ENCODE measurements at places on chromosomes 16 and 17.

GRCh38 chr16:79083508-79084299 is 516.8 kb downstream of the MAF start:
- no peak for DNase-seq

- no peak for DNase-seq
These were observed 100.6 kb downstream of the ENGASE start for GRCh38 chr17:79174905-79175856.

GRCh38 chr17:162689-163088 is 18.8 kb downstream of the DOC2B start:
- DNase-seq = no peak

DNA sequence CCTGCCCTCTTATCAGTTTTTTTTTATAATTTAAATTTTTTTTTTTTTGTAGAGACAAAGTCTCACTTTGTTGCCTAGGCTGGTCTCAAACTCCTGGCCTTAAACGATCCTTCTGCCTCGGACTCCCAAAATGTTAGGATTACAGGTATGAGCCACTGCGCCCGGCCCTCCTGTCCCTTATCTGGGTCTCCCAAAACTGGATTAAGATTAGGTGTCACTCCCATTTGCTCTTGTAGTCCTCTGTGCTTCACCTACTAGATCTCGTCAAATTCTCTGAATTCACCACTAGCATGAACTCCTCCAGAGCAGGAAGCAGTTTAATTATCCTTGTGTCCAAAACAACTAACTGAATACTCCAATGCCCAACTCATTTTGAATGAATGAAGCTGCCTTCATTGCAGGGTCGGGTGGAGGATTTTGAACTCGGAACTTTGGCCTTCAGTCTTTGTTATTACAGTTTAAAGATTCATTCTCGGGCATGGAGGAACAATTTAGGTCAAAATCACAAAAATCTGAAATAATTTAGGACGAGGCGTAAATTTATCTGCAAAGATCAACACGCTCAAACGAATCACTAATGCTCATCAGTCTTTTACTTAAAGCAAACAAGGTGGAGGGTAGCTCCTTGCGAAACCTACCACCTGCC is 802 bp upstream of the ATXN2L start:
- no peak for DNase-seq

DNA sequence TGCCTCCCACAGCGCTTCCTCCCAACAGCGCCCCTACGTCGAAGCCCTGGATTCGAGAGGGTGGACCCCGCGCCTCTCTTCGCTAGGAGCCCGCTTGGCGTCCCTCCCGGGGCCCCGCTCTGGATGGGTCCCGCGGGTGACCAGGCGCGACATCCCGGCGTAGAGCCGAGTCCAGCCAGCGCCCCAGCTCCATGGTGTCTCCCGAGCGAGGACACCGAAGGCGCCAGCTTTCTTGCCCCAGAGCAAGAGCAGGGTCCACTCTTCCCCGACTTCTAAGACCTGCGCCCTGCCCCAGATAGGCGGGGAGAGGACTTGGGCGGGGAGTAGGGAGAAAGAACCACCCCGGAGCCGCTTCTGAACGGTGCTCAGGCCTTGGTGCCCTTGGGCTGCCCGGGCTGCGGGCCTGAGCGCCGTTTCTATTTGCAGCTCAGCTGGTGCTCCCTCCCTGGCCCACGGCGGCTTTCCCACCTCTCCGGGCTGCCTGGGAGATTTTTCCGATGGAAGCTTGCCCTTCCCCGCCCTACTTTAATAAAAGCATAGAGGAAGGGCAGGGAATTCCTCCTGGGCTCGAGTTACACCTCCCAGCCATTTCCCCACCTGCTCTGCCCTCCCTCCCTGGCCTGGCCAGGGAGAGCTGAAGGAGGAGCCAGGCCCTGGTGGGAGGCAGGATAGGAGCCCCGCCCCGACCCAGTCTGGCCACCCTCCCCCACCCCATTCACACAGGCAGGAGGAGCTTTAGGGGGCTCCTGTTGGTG is 1.8 kb downstream of the MMP15 start:
- DNase-seq = no peak

DNA sequence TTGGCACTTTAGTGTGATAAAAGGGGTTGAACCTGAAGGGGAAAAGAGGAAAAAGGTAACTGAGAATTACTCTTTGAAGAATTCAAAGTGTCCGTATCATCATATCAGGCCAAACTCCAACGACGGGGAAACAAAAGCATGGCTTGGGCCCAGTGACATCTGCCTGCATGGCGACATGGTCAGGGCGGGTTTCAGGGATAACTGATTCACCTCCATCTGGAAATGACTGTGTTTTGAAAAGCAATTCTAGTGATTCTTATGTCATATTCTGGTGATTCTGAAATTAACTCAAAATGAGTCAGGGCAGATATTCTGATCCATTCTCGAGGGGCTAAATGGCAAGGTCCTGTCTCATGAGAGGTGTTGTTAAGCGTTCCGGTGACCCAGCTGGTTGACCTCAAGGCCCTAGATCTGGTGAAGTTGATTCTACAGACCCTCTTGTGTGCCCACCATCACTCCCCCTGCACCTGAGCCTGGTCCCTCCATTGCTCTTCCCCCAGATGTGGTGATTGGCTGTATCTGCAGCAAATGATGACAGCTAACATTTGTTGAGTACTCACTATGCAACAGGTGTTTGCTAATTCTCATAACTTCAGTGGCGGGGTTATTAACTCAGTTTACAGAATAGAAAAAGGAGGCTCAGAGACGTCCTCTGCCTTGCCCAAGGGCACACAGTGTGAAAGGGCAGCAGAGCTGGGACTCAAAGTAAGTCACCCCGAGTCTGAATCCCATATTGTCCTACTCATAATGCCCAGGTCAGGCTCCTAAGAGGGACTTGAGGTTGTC is 251.8 kb downstream of the MAF start:
- DNase-seq = no peak

GRCh38 chr16:87114832-87115231 is 202.4 kb downstream of the C16orf95 start:
- no peak for DNase-seq

- DNase-seq = no peak
These were observed 96.5 kb downstream of the GOSR1 start for GRCh38 chr17:30573603-30574175.

DNA sequence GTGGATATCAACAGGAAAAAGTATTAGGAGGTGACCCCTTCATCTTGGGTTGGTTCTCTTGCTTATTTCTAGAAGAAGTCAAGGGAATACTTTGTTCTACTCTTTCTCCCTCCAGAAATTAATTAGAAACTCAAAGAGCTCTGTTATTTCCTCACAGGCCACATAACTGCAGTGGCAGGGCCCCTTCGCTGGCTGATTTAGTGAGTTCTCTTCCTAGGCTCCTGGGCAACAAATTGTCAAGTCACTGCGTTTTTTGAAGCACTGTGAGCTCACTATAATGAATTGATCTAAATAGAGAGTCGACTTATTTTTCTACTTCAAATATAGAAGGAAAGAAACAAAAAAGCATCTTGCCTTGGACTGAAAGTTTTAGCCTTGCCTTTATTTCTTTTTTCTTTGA is 4.8 kb downstream of the SHISA6 start:
- no peak for DNase-seq

DNA sequence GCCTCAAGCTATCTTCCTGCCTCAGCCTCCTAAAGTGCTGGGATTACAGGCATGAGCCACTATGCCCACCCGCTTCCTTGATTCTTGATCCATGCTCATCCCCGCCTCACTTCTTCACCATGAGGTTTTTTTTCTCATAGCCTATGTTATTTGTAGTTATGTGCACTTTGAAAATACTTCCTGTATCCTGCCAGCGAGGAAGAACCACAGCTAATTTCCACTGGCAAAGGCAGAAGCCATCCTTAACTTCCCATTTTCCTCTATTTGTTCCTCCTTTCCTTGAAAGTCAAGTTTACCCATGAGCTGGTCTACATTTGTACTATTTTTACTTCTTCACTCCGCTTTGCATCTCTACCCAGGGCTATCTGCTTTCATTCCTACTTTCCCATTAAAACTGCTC is 189.7 kb upstream of the ZFHX3 start:
- no peak for DNase-seq

DNA sequence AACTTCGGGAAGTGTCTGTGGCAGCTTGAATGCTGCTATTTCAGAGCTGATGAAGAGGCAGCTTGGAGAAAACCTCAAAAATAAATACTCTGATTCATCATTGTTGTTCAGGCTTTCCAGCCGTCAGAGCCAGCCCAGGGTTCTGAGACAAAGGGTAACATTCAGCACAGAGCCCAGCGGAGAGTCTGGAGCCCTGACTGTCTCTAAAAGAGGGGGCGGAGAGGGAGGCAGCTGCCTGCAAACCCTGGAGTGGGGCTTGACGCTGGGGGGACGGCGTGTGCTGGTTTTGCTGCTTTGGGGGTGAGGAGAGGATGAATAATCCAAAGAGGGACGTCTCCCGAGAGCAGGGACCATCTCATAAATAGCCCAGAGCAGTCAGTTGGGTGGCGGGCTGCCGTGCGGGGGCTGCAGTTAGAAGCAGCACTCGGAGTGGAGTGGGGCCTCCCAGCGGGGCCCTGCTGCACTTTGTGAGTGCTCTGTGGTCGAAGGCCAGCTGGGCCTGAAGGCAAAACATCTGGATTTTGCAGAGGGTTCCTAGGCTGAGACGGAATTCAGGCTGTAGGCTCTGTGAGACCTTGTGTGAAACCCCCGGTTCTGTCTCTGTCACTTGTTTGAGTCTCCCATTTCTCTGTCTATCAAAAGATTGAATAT is 237.8 kb downstream of the PRKCA start:
- no peak for DNase-seq
